ENCODE measurements at places on chromosomes 7 and 10.

GRCh38 chr7:69692611-69693010 lies 94.3 kb downstream of the AUTS2 start:
- no peak for DNase-seq

DNA sequence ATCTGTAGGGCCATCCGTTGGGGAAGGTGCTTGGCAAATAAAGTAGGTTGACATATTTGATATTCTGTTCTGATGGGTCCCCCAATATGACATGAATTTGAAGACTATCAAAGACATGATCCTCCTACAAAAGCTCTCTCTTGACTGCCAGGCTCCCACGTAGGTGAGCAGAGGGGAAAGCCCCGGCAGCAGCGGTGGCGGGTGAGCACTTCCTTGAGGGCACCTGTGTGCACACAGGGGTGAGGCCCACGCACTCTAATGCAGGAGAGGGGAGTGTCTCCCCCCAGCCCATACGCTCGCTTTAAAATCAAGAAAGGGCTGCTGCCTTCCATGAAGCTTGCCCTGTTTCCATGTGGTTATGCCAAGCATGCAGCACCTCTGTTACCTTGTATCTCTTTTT lies 100.4 kb downstream of the TAX1BP1 start:
- DNase-seq = peak; percentile 5

DNA sequence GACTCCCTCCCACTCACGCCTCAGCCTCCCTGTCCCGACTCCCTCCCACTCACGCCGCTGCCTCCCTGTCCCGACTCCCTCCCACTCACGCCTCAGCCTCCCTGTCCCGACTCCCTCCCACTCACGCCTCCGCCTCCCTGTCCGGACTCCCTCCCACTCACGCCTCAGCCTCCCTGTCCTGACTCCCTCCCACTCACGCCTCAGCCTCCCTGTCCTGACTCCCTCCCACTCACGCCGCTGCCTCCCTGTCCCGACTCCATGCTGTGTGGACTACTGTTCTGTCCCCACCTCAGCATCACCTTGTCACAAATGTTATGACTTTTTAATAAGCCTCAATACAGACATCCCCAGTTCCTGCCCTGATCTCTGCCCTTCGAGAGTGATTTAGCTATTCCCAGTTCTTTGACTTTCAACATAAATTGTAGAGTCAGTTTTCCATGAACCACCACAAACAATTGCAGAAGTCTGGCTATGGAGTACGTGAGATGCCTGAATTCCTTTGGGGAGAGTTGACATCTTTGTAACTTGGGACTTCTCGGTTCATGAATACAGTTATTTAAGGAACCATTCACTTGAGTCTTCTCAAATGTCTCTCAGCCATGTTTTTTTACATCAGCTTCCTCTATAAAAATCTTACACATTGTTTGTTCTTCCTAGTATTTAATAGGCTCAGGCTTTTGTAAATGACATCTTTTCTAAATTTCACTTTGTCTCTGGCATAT lies 71.9 kb downstream of the FOXL3 start:
- DNase-seq = no peak

- DNase-seq = no peak
Measured at GRCh38 chr10:112711366-112711765, 238.7 kb upstream of the TCF7L2 start.

DNA sequence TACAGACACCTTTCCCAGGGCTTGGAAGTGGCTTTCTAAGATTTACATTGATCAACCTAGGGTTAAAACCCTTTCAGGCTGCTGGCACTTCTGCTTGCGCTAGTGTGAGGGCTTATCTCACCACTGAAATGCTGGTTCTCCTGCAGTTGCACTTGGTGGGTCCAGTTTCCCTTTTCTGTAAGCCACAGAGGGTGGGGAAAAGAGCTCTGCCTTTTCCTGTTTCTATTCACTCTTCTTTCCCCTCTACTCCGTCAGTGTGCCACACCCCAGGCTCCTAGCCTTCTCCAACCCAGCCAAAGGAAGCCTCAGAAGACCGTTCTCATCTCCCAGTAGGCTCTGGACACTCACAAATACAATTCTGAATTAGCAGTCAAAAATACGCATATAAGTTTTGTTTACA lies 19.0 kb upstream of the CAPZA2 start:
- no peak for DNase-seq

DNA sequence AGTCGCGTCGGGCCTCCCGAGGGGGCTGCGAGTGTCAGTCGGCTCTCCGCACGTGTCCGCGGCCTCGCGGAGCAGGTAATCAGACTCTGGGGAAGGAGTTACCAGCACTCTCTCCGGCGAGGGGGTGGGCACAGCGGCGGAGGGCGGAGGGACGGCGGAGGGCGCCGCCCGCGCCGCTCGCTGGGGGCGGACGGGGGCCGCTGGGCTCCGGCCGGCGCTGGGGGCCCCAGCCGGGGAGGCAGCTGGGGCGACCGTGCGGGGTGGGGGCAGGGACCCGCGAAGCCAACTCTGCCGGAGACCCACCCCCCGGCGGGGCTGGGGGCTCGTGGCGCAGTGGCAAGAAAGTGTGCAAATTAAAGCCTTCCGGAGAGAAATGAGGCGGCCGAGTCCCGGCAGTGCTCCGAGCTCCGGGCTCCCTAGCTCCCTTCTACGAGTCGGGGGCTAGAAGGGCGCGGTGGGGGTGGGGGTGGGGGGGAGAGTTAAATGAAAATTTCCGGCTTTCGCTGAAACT lies at the start of gene CDK6:
Gene CDK6 (minus strand): TSS at position 85 of the 511 bp plus-strand sequence. CDS start 3,250 bp downstream, outside the sequence.
- peak; percentile 44 for DNase-seq

DNA sequence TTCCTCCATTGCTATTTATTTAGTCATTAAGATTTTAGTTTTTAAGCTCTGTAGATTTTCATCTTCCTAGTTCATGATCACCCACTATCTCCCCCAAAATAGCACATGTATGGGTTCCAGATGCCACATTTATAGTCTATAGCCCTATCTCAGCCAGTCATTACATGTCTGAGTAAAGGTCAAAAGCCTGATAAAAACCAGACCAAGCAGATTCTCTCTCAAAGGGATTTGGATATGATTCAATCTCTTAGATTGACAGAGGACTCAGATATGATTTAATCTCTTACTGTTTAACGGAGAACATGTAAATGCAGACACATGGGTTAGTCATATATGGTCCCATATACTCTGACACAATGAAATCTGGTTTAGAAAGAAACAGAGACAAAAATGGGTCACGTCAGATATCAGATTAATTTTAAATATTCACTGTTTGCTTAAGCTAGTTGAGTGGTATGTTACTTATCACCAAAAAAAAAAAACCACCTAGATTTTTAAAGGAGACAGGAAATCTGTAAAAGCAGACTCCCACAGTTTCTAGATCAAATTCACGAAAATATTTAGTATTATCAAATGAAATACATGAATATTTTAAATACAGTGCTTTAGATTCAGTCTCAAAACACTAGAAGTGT lies 107.0 kb upstream of the LRRN3 start:
- DNase-seq = no peak

- no peak for DNase-seq
Measured at GRCh38 chr7:140635816-140636215, 4.8 kb downstream of the DENND2A start.

DNA sequence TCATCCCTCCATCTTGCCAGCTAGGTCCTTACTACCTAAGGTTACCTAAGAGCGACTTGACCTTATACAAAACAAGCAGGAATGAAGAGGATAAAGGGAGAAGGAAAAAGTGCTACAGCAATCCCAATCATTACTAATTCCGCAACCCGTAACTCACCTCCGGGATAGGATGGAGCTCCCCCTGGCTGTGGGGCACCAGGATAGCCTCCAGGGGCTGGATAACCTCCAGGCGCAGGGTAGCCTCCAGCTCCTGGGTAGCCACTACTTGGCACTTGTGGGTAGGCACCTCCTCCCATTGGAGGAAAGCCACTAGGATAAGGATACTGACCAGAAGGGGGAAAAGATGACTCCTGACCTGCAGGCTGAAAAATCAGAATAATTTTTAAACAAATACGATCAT lies 15.8 kb downstream of the ANXA7 start:
- no peak for DNase-seq

DNA sequence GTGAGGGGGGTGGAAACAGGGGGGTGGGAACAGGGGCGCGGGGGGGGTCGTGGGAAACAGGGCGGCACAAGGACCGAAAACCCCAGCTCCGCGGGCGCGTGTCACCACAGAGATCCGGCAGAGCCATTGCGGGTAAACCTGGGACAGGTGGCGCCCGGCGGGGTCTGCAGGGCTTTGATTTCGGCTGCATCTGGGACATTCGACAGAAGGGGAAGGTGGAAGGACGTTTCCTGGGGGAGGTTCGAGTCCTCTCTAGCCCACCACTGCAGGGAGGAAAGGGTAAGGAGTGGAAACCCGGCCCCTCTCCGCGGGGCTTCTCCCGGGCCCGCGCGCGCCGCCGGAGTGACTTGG lies 7.5 kb downstream of the NKX2-3 start:
- no peak for DNase-seq

- no peak for DNase-seq
Measured at GRCh38 chr10:74371696-74372095, 220.7 kb downstream of the ADK start.

DNA sequence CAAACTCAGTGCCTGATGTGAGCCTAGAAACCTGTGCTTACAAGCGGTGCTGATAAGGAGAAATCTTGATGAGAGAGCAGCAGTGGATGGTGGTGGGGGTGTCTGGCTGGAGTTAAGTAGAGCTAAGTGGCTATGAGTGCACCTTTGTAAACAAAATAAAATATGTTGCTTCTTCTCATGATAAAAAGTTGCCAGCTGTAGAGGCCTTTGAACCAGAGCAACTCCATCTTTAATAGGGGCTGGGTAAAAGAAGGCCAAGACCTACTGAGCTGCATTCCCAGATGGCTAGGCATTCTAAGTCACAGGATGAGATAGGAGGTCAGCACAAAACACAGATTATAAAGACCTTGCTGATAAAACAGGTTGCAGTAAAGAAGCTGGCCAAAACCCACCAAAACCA lies 107.6 kb upstream of the FAM3C start:
- no peak for DNase-seq

DNA sequence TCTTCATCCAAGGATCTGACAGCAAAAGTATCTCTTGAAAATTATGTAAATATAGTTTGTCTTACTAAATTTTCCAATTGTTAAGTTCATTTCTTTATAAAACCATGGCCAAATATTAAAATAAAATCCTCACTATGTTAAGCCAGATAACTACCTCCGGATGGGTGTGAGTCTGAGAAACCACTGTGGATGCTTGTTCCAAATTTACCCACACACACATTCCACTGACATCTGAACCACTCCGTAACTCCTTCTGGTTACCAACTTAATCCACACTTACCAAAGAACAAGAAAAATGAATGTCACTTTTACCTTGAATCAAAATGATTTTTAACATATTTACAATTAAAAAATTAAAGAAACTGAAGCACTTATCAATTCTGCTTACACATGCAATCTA lies 19.7 kb downstream of the CYTH3 start:
- no peak for DNase-seq

DNA sequence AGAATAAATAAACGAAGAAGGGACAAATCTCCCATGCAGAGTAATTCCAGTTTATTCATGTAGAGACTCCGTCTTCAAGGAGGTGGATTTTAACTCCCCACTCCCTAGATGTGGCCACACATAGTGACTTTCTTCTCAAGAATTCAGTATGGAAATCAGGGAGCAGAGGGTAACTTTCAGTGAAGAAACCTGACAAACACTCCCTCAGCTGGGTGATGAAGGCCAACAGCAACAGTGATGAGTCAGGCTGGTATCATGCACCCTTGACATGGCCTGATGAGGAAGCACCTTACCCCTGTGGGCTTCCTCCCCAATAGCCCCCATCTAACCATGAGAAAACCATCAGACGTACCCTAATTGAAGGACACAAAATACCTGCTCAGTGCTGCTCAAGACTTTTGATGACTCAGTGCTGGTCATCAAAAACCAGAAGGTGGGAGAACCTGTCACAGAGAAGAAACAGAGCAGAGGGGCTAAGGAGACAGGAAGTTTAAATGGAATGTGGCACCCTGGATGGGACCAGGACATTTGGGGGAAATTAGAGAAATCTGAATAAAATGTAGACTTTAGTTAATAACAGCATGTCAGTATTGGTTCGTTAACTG lies 50.6 kb downstream of the ADAMTS14 start:
- no peak for DNase-seq

GRCh38 chr10:56096226-56096517 lies 264.9 kb downstream of the ZWINT start:
- no peak for DNase-seq

GRCh38 chr7:373818-374705 lies 84.1 kb downstream of the FOXL3 start:
- DNase-seq = no peak

GRCh38 chr7:74399006-74399405 lies 54.7 kb upstream of the GTF2IRD1 start:
- no peak for DNase-seq

GRCh38 chr10:80504158-80504811 lies 33.4 kb upstream of the SH2D4B start:
- DNase-seq = no peak

DNA sequence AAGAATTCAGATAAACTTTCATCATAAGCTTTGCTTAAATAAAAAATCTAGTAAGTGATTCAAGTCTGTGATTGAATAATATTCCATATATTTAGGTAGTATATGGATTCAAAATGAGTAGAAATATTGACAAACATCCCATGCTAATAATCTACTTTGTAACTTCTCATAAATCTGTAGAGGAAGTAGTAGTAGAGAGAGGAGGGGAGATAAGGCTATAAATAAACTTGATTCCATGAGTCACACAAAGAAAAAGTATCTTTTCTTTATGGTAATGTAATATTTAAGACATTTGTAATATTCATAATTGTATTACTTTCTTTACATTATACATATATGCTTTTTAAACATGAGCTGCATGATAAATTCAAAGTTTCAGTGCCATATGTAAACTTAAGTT lies 25.6 kb upstream of the CD36 start:
- DNase-seq = no peak

DNA sequence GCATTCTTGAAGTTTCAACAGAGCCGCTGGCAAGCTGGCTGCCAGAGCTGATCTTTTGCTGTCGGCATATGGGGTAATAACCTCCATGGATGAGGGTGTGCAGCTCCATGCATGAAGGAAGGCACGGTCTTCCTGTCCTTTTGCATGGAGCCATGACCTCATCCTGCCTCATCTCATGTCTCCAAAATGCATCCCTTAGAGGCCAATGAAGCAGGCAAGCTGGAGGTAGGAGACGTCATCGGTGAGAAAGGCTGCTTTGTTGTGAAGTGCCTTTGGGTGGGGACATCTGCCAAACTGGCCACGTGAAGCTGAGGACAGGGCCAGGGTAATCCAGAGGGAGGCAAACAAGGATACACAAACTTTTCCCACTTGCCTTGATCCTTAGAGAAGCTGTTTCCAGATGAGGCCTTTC lies 161.5 kb upstream of the TBX20 start:
- DNase-seq = no peak

- DNase-seq = no peak
Measured at GRCh38 chr7:96075510-96076349, 246.2 kb downstream of the SLC25A13 start.
